Ureter (tissue), 1 donor: ENCODE measurements at places on chromosomes 1 and 21. TPM values are rescaled to one million over a fixed set of nuclear protein-coding genes. Genes with fewer than 3 reads are reported as not detected.
A peak's percentile ranks its signal among the peaks of the same experiment; 100 is the strongest.

KCNJ6 gene
- not detected for total RNA-seq

DNA sequence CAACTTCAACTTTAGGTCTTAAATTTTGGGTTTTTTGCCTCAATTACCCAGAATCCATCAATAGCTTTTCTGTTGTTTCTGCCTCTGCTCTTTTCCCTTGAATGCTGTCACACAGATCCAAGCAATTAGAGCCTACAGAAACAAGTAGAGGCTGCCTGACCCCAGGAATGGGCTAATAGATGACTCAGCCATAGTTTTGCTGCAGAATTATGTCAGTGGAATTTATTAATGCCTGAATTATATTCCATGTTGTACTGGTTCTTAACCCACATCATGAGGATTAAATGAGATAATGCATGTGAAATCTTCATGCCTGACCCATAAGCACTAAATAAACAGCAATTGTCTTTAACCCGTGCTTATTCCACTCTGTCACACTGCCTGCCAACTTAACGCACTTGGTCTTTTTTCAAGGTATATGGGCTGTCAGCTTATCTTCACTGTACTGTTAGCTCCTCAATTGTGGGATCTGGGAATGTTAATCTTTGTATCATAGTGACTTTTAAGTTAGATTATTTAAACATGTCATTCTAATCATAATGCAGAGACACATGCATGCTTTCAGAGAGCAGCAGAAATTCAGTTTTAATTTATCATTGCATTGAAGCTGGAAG, 213.3 kb downstream of the ROR1 start:
- DNase-seq = no peak

DNA sequence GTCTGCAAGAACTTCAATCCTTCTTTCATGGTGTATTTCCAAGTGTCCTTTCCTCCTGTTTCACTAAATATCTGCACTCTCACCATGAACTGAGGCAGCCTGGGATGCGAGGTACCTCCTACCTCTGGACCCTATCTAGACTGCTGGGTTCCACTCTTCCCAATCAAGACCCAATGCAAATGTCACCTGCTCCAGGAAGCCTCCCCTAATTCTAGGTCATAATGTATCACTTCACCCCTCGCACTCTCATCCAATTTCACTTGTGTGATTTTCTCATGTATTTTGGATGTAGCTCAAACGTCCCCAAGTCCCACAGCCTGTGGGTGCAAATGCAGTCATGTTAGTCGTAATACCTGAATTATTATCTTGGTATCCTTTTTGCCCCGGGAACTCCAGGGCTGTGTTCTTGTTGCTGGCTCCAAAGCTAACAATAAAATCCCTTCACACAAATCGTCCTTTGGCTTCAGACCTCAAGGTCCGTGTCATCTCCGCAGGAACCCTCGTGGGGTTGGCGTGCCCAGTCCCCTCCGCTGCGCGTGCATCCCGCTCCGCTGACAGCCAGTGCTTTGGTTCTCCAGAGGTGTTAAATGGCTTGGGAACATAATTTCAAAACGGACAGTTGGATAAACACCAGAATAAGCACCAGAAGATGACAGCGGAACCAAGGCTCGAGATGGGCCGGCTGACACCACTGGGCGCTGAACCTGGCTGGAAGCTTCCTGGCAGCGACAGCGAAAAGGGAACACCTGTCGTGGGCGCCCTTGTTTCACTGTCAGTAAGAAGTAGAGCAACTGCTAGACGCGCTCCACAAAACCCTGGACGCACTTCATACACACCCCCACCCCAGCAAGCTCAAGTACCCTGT, 1.0 kb upstream of the BACH1 start:
- no peak for DNase-seq

- DNase-seq = no peak
These were observed 65.2 kb downstream of the CD247 start for GRCh38 chr1:167453123-167453522.

GRCh38 chr1:182235952-182236650, 155.5 kb downstream of the GLUL start:
- DNase-seq = no peak

GRCh38 chr1:167587872-167588271, 34.3 kb upstream of the CREG1 start:
- DNase-seq = no peak

DNA sequence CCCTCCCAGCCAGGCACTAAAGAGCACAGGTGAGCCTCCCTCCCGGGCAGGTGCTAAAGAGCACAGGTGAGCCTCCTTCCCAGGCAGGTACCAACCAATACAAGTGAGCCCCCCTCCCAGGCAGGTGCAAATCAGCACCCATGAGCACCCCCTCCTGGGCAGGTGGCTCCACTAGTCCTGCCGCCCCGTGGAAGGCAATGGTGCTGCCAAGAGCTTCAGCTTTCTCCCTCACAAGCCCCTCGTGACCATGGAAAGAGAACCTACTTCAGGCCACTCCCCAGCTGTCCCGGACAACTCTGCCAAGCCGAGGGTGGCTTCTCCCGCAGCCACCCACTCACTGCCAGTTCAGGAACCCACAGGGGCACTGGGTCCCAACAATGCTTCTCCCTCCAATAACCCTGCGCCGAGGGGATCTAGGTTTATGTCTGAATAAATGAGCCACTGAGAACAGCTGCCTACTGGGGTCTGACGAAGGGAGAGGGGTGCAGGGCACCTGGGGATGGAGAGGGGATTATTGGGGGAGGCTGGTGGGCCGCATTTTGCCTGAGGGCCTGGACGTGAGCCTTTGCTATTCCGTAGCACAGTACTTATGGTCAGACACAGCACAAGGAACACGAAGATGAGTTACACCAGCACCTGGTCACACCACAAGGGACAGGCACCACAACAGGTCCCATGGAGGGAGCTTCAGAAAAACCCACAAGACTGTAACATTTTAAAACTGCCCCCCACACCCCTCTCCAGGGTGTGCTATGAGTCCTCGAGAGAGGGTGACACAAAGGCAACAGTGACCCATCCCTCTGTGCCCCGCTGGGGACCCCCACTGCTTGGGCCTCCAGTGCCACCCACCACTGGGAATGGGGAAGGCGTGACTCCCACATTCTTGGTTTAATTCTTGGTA, 46.3 kb downstream of the PRDM15 start:
- DNase-seq = no peak

DNA sequence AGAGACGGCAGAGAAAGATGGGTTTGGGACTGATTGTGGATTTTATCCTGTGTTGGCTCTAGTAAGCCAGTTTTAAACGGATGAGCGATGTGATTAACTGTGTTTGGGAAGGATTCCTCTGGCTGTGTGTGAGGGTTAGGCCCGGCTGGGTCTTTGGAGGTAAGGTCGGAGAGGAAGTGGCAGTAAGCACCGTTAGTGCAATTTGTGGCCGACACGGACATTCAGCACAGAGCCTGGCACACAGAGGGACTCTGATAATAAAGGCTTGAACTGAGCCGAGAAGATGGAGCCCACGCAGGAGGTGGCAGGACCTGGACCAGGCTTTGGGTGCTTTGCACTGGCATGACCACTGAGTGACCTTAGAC, 1.3 kb downstream of the MTFR1L start:
- DNase-seq = no peak

DNA sequence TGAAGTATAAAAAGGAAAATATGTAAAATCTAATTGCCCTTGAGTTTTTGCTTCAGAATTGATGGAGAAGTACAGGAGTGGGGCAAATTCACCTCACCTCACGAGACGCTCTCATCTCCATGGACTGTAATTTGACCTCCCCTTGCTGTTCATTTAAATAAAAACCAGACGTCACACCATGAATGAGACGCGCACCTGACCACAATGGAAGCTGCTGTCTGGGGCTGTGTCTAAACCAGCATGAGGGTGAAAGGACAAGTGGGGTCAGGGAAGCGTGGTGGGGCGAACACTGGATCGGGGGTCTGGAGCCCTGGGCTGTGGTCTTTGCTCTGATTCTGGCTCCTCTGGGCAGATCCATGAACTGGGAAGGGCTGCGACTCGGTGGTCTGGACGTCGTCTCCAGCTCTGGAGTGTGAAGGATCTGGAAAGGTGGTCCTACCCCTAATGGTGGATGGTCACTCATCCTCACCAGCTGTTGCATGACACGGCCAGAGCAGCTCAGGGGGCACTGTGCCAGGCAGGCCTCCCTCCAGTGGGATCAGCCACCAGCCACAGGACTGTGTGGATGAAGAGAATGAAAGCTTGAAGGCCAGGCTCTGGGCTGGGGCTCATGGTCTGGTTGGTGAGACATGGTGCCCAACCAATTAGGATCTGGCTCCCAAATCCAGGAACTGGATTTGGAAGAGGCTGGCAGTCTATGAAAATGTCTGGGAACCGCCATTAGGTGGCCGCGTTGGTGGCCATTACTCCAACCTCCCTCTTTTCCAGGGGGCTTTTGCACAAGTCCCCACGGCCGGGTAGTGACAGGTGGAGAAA, 728.6 kb downstream of the PTPRU start:
- DNase-seq = no peak

DNA sequence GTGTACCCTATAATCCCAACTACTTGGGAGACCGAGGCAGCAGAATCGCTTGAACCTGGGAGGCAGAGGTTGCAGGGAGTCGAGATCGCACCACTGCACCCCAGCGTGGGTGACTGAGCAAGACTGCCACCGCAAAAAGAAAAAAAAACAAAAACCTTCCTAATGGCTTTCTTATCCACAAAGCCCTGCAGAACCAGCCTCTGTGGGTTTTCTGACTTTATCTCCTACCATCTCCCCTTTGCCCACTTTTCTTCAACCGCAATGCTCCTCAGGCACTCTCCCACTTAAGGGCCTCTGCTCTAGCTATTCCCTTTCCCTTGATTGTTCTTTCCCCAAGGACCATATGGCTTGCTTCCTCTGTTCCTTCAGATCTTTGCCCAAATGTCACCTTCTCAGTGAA, 67.9 kb upstream of the PUM1 start:
- DNase-seq = no peak

DNA sequence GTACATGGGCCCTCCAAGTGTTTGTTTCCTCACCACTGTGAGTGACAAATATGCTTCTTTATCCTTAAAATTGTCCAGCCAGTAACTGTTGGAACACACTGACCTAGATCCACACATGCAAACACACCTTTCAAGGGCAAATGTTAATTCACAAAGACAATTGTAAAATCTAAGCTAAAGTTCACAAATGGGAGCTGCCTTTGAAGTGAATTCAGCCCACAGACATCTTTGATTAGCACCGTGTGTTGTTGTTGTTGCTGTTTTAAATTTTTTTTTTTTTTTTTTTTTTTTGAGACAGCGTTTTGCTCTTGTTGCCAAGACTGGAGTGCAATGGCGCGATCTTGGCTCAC, 52.3 kb upstream of the SLC16A1 start:
- DNase-seq = no peak

TBX19 gene
- total RNA-seq = 2.3 TPM

DNA sequence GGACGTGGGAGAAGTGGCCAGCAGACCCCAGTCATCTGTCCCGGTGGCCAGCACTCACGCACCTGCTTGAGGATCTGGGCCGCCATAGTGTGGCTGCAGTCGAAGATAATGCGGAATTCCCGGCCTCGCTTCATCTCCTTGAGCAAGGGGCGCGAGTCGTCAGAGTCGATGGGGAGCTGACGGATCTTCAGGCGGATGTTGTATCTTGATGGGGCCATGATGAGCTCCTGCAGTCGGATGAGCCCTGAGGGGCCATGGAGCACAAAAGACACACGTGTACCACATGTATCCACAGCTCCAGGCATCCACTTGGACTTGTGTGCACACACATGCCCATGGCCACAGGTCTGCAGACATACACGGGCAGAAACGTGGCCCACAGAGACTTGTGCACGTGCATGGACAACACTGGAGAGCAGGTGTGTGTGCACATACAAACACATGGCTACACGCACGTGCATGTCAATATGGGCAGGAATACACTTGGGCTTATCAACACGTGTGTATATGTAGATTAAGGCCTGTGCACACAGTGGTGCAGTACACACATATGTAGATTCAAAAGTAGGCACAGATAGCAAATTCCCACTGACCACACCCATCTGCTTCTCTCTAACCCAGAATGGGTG, 162.1 kb downstream of the GRIK3 start:
- DNase-seq = no peak

- no peak for DNase-seq
These were observed 5.5 kb downstream of the RIPK4 start for GRCh38 chr21:41761211-41761933.

- DNase-seq = no peak
These were observed 69.2 kb downstream of the MORN1 start for GRCh38 chr1:2322065-2322571.

GRCh38 chr1:168905633-168906032, 176.6 kb upstream of the DPT start:
- DNase-seq = no peak

ACTN2 gene
- total RNA-seq = 6.7 TPM

DNA sequence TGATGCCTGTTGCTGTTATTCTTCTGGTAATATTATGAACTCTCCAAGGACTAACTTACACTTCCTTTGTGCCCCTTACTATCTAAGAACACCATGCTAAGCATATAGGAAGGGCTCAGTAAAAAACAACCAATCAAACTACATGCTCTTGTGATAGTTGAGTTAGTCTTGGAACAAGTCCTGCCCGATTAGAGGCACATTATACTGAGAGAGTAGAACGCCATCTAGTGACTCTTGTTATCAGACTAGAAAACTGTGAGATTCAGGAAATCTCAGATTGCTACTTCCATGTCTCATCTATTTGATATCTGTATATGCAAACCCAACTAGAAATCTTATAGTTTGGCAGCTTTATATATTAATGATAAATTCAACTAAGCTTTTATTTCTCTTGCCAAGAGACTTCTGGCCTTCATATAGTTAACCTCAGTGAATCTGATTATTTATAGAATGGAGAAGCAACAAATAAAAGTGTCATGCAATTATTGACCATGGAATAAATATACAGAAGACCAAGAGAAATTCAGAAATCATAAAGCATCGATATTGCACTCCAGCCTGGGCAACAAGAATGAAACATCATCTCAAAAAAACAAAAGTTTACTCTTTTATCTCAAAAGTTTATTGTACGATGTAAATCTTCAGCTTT, 7.8 kb upstream of the SRRM1 start:
- DNase-seq = no peak

ARHGAP29 gene
- total RNA-seq = 30.0 TPM

GJA5 gene
- 5.0 TPM for total RNA-seq

DNA sequence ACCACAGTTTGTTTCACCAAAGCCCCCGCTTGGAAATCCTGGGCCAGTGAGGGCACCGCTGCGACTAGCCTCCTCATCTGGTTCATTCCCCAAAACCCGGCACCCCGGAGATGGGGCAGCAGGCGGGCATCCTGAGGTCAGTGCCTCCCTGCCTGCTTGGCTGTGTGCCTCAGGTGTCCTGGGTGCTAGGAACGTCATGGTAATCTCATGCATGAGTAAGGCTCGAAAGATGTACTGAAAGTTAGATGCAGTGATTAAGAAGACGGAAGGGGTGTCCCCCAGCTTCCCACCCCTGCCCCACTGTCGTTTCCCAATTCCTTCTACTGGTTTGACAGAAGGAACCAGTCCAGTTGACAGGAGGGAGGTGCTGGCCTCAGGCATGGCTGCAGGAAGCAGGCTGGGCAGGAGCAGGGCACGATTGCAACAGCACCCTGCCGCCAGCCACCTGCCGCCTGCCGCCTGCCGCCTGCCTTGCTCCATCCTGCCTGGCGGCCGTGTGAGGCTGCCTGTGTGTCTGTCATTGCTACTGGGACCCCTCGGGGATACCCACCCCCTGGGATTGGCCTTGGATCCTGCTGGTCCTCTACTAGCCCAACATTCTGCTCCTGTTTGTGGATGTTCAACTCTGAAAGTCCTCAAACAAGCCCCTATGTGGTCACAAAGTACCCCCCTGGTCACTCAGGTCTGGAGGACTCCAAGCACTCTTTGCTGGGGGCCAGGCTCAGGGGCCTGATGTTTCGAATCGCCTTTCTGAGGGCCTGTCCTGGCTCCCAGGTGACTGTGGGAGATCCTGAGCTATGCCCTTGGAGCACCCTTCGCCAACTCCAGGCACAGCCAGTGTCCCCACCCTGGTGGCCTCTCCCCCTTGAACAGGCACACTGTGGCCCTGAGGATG, 73.0 kb upstream of the IFFO2 start:
- peak; percentile 74 for DNase-seq
